ENCODE measurements at places on chromosomes 5 and 9. TPM values are rescaled to one million over a fixed set of nuclear protein-coding genes. Genes with fewer than 3 reads are reported as not detected.

Gene BARHL1
- total RNA-seq: not detected

Gene ADRA1B
- total RNA-seq: 0.36 TPM

GRCh38 chr9:82949203-82949602, 113.7 kb downstream of the RASEF start:
- no peak for DNase-seq

DNA sequence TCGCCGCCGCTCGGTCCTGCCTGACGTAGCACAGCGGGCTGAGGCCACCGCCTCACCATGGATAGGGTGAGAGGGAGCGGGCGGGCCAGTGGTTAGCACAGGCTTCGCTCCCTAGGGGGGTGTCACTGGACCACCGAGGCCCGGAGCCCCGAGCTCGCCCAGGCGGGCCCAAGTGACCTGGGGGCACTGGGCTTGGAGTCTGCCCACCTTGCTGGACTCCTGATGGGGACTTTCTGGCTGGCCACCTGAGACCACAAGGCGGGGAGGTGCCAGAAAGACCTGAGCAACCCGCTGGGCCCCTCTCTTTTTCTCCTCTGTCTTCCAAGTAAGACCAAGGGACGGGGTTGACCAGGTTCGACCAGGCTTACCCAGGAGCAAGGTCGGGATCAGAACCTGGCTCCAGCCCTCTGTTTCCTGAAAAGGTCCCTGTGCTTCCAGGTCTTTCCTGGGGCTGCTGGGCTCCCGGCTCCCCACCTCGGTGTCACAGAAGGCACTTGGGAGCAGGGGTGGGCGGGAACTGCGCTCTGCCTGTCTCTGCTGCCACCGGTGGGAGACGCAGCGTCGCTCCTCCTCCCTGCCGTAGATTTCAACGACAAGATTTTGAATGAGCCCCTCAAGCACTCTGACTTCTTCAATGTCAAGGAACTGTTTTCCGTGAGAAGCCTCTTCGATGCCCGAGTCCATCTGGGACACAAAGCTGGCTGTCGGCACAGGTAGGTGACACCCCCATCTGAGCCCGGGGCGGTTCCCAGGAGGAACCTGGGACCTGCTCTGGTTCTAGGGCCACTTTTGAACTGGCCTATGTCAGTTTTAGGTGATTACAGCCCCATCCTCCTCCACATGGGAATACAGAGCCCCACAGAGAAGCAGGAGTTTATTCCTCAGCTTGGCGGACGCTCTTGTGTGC, 1.0 kb downstream of the MRPS2 start:
- peak; percentile 36 for DNase-seq

- no peak for DNase-seq
These were observed 76.7 kb downstream of the GRAMD2B start for GRCh38 chr5:126499853-126500342.

DNA sequence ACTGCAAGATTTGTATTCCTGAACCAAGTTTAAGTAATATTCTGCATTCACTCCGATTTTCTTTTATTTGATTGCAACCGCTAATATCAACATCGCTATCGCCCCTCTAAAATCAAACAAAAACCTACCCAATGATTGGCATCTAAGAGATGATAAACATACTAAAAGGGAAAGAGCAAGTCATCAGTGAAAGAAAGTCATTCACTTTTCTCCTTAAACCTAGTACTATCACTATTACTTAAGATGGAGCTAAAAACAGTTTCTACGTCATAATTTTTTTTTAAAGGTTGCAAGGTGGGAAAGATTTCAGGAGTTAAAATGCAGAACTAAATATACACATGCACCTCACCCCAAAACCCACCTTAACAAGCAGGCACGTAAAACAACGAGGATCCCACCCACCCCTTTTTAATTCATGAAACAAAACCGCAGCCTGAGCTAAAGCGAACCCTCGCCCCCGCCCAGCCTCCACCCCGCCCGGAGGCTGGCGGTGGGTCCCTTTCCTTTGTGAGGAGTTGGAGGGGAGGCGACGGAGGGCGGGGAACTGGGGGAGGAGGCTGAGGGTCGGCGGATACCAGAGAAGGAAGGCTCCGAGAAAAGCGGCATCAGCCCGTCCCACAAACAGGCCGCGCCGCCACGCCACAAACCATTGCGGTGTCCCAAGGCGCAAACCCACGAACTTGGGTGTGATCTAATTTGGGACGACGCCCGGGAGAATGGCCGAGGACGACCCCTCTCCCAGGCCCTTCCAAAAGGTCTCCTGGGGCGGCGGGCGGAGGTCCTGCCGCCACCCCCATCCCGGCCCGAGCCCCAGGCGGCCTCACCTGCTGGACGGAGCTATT, 861 bp downstream of the UBQLN1 start:
- DNase-seq: peak; percentile 71

GRCh38 chr9:133186736-133187135, 22.3 kb downstream of the OBP2B start:
- peak; percentile 40 for DNase-seq

GRCh38 chr5:145347026-145347616, 488.0 kb downstream of the PRELID2 start:
- DNase-seq: no peak

GRCh38 chr5:179279347-179280094, 65.7 kb downstream of the ADAMTS2 start:
- no peak for DNase-seq

DNA sequence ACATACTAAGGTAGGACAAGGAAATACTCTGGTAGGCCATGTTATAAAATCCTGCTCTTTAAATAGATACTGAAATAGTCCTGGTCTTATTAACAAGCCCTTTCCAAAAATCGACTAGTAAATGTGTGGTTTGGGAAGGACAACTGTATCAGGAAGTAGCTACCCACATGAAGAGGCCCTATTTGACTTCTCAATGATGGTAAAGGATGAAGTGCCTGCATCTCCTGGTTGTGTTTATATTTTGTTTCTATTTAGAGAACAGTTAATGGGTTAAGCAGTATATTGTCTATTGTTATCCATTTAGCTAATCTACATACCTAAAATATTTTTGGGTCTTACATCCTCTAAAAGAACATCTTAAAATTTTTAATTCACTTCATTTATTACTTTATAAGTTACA, 12.5 kb downstream of the GDF9 start:
- no peak for DNase-seq

GRCh38 chr5:14405267-14405666, 176.3 kb upstream of the OTULINL start:
- DNase-seq: no peak

Measured in sigmoid colon (tissue), 7 donors.